IPS DF 6.9 (cell line): ENCODE measurements at places on chromosomes 3 and 15.
A peak's percentile ranks its signal among the peaks of the same experiment; 100 is the strongest.

GRCh38 chr3:187210091-187210490 is 12.8 kb downstream of the RTP1 start:
- DNase-seq: no peak

GRCh38 chr15:83498801-83499200 is 51.7 kb downstream of the SH3GL3 start:
- DNase-seq: peak; percentile 45

GRCh38 chr15:74889390-74889882 is 406 bp upstream of the MPI start:
- no peak for DNase-seq

DNA sequence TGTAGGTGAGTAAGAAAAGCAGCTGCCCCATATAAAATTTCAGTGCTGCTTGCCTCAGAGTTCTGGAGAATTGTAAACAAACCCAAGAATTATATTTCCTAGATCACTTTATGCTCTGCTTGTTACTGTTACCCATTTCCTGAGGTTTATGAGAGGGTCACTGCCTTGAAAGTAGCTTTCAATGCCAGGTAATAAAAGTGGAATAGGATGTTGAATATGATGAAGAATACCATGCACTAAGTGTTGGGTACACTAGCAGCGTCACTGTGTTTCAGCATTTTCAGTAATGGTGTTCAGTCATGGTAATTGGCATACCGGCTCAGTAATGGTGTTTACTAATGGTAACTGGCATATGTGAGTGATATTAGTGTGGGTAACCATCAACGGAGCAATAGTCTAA is 449.8 kb upstream of the TPRG1 start:
- no peak for DNase-seq

DNA sequence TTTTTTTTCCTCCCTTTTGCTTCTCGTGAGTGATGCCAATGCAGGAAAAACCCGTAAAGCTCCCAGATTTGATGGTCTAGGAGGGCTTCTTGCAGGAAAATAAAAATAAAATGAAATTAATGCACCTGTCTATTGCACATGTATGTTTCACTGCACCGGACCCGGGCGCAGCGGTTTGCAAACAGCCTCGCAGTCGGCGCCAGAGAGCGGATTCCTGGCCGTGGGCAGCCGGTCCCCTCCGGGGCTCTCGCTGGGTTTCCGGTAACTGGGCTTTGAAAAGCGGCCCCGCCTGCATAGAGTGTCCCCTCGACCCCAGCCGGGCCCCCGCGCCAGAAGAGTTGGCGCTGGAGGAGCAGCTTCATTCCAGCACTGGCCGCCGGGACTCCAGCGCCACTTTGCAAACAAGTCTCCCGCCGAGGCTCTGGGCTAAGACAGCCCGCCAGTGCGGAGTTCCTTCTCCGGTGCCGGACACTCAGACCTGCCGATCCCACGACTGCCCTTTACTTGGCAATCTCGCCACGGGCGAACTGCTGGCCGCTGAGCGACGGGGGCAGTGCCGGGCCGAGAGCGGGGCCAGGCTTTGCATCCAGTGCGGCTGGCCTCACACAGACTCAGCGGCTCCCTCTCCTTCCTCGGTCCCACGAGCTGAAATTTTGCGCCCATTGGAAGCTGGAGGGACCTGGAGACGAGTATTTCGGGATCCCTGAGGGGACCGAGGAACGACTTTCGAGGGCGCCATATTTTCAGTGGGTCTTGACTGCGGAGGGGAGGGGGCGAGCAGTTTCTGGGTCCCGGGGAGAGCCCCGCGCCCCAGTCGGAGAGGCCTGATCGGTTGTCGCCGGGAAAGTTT is 225.9 kb upstream of the C2CD4B start:
- no peak for DNase-seq

GRCh38 chr3:60282866-60283265 is 968.4 kb downstream of the FHIT start:
- no peak for DNase-seq

GRCh38 chr15:95574053-95574452 is 756.4 kb upstream of the NR2F2 start:
- no peak for DNase-seq

DNA sequence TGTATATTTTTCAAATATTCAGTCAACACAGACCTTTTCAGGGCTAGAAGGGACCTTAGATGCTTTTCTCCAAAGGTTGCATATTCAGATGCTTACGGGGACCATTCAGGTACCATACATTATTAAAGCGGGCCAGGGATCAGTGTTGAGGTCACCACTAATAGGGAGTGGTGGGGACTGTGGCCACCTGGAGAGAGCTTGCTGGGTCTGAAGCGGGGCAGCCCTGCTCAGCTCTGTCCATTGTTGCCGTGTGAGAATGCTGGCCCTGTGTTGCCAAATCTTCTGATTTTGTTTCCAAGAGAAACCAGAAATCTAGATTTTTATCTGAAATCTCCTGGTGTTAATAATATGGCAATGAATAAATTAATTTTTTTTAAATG is 23.7 kb downstream of the ABHD2 start:
- DNase-seq: no peak

- no peak for DNase-seq
These were observed 43.0 kb downstream of the NLGN1 start for GRCh38 chr3:173440514-173440913.

GRCh38 chr3:51257870-51258269 is 127.2 kb upstream of the MANF start:
- no peak for DNase-seq

DNA sequence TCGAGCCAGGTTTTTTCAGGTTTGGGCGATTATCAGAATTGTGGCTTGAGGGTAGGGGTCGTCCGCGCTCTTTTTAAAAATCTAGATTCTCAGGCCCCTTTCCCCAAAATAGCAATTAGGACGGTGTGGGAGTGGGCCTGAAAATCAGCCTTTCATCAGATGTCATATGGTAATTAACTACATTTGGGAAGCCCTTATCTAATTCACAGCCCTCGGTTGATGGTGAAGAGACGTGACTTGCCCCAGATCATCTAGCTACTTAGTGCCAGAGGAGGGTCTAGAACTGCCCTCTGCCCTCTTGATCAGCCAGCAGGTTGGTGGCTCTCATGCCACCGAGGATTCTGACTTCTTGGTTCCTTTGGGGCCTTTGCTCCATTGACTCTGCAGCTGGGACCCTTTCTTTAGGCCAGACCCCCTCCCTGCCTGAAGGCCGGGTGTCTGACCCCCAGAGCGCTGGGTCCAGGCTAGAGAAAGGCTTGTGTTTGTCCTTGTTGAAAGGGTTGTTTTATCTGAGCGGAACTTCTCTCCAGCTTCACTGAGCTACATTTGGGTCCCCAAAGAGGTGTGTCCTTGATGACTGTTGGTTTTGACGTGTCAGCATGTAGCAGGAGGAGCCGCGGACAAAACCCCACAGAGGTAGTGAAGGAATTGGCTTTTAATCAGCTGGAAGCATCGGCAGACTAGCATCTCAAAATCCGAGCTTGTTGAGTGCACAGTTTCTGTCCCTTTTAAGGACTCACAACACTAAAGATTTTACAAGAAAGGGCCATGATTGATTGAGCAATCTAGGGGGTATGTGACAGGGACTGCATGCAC is 857 bp downstream of the AEN start:
- no peak for DNase-seq
